Aorta (tissue), 5 donors: ENCODE measurements at places on chromosomes 7 and 10. TPM values are rescaled to one million over a fixed set of nuclear protein-coding genes. Genes with fewer than 3 reads are reported as not detected.

PMS2 gene
- total RNA-seq = 11.3 TPM

AOAH gene
- 34.9 TPM for total RNA-seq

UPK3B gene
- 1.6 TPM for total RNA-seq

LHPP gene
- total RNA-seq = 11.5 TPM

CYCS gene
- total RNA-seq = 63.8 TPM

PDK4 gene
- total RNA-seq = 34.1 TPM

HTR5A gene
- total RNA-seq = not detected
